NCI-H2029 (cell line): ENCODE measurements at places on chromosomes 5 and 9.
A peak's percentile ranks its signal among the peaks of the same experiment; 100 is the strongest.

GRCh38 chr5:134437847-134438581 lies 26.3 kb upstream of the CDKN2AIPNL start:
- peak; percentile 44 for DNase-seq

GRCh38 chr5:78268356-78268755 lies 26.1 kb downstream of the AP3B1 start:
- no peak for DNase-seq

DNA sequence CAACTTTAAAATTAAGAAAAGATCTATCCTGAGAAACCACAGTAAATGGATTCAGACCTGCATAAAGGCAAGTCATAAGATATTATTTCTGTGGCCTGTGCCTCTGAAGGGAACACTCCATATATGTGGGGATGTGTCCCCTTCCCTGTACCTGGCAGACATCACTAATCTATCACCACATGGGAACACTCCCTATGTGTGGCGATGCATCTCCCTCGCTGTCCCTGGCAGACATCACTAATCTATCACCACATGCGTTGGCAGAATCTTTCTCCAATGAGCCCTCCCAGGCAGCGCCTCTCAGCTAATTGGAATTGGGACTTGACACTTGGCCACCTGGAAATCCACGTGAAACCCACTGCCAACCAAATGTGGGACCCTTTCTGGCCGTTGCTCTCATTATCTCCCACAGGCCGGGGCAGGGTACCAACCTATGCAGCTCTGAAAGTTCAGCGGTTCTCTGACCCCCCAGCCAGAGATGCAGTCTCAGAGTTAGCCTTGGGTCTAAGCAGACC lies 25.2 kb upstream of the ASS1 start:
- no peak for DNase-seq

DNA sequence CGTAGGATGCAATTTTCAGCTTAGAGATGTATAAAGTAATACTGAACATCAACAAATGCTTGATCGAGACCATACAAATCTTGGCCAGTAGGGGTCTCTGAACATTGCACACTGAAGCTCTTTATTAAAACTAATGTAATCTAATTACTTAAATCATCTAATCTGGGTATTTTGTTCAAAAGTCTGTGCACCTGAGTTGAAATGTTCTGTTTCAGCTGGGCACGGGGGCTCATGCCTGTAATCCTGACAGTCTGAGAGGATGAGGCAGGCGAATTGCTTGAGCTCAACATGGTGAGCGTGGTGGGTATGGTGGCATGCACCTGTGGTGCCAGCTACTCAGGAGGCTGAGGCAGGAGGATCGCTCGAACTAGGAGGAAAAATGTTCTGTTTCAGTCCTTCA lies 41.0 kb downstream of the ESM1 start:
- DNase-seq: no peak
